ENCODE measurements at places on chromosomes 6 and 20. TPM values are rescaled to one million over a fixed set of nuclear protein-coding genes. Genes with fewer than 3 reads are reported as not detected.
A peak's percentile ranks its signal among the peaks of the same experiment; 100 is the strongest.

- no peaks in the 10 kb centered on the region for H3K27me3 ChIP-seq
- H3K4me3 ChIP-seq, result no peak overlapping the region
- no peak overlapping the region for H3K27ac ChIP-seq
- H3K36me3 ChIP-seq, result no peaks in the 10 kb centered on the region
- H3K4me1 ChIP-seq, result no peaks in the 10 kb centered on the region
Measured at GRCh38 chr6:101876431-101876830, 482.9 kb downstream of the GRIK2 start.

DNA sequence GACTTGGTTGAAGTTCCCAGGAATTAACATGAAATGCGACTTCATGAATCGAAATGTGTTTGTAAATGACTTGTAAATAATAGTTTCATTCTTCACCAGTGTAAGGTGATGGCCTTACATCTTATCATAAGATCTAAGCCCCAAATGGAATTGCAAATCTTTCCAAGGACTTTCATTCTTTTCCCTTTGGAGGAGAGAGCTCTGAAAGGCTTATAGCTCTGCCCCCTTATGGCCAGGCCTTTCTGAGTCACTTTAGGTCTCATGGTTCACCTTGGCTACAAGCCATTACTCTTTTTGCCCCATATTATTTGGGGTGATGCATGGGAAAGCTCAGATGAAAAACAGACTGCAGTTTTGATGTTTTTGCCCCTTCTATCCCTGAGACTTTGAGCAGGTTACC is 209.1 kb upstream of the BMP2 start:
- H3K27ac ChIP-seq, result no peak overlapping the region
- no peaks in the 10 kb centered on the region for H3K36me3 ChIP-seq
- H3K4me3 ChIP-seq, result no peak overlapping the region

SAMD3 gene
- 3.1 TPM for total RNA-seq

DNA sequence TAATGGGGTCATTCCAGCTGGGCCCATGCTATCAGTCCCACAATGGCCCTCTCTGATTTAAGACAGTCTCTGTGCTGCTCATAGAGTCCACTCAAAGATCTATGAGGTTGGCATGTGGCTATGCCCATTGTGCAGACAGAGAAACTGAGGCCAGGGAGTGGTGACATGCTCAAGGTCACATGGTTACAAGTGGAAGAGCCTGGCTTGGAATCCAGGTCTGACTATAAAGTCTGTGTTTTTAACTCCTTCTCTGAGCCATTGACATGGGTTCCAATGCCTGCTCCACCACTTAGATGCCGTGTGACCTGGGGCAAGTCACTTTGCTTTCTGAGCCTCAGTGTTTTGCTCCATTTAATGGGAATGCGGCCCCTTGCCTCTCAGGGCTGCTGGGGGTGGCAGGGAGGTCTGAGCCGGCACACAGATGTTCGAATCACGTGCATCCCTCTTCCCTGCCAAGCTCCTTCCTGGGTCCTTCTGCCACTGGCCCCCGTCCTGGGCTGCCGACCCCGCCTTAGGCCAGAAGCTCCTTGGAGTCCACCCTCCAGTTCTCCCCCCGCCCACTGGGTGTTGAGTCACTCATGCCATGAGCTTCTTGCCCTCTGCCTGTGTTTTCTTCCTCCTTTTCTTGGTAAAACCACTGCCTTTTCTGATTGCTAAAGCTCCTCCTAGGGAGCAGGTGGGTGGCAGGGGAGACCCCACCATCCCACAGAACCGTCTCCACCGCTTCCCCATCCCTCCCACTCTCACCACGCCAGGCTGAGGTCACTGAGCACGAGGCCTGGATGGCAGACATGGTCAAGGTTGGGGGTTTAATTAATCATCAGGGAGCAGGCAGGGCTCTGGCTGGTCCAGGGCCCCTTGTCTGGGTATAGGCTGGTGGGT is 35.7 kb downstream of the CEBPB start:
- H3K36me3 ChIP-seq, result no peaks in the 10 kb centered on the region
- peak overlapping the region; percentile 47 for H3K4me3 ChIP-seq
- H3K27ac ChIP-seq, result peak overlapping the region; percentile 92
- H3K4me1 ChIP-seq, result peaks cover 42% of the 10 kb centered on the region
- H3K27me3 ChIP-seq, result no peaks in the 10 kb centered on the region
- DNase-seq, result no peak

DNA sequence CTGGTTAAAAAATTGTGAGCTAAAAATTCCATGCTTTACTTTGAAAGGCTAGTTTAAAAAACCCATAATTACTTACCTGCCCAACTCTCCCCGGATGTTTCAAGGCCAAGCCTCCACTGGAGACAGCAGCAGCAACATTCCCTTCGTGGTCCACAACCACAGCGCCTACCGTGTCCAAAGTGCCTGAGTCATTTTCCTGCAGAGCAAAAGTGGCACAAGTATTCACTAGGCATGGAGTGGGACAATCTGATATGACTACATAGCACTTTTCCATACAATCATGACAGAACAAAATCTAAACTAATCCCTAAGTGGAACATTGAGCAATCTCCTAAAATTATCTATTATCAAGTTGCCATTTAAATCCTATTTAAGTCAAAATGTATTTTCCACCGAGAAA is 104.8 kb downstream of the TASP1 start:
- H3K4me1 ChIP-seq, result no peaks in the 10 kb centered on the region
- H3K4me3 ChIP-seq, result no peak overlapping the region
- H3K36me3 ChIP-seq, result no peaks in the 10 kb centered on the region

GRCh38 chr6:157034436-157035230 is 257.5 kb downstream of the ARID1B start:
- H3K4me3 ChIP-seq, result peak overlapping the region; percentile 65
- H3K27ac ChIP-seq, result peak overlapping the region; percentile 40
- H3K36me3 ChIP-seq, result no peaks in the 10 kb centered on the region
- H3K4me1 ChIP-seq, result peaks cover 25% of the 10 kb centered on the region
- DNase-seq, result no peak

- H3K36me3 ChIP-seq, result no peaks in the 10 kb centered on the region
- H3K27me3 ChIP-seq, result peaks cover 2% of the 10 kb centered on the region
- no peak overlapping the region for H3K27ac ChIP-seq
- DNase-seq, result no peak
Measured at GRCh38 chr6:167094436-167094819, 28.5 kb upstream of the CCR6 start.

DNA sequence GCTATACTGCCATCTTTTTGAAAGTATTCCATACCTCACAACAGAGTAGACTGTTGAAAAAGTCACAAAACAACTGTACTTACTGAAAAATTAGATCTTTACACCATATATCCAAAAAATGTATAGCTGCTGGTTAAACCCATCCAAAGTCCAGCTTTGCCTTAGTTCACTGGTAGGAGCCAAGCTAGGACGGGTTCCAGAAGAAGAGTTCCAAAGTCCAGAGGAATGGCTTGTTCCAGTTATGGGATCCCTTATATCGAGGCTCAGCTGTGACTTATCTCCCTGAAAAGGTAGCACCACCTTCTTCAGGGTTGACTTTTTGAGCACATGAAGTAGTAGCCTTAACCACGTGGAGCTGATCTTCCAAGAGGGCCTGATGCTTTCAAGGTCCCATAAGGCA is 236.3 kb upstream of the FLRT3 start:
- no peak for DNase-seq
- no peaks in the 10 kb centered on the region for H3K27me3 ChIP-seq
- H3K4me1 ChIP-seq, result no peaks in the 10 kb centered on the region
- no peak overlapping the region for H3K27ac ChIP-seq

LGSN gene
- not detected for total RNA-seq

CTAGE9 gene
- total RNA-seq, result not detected

DNA sequence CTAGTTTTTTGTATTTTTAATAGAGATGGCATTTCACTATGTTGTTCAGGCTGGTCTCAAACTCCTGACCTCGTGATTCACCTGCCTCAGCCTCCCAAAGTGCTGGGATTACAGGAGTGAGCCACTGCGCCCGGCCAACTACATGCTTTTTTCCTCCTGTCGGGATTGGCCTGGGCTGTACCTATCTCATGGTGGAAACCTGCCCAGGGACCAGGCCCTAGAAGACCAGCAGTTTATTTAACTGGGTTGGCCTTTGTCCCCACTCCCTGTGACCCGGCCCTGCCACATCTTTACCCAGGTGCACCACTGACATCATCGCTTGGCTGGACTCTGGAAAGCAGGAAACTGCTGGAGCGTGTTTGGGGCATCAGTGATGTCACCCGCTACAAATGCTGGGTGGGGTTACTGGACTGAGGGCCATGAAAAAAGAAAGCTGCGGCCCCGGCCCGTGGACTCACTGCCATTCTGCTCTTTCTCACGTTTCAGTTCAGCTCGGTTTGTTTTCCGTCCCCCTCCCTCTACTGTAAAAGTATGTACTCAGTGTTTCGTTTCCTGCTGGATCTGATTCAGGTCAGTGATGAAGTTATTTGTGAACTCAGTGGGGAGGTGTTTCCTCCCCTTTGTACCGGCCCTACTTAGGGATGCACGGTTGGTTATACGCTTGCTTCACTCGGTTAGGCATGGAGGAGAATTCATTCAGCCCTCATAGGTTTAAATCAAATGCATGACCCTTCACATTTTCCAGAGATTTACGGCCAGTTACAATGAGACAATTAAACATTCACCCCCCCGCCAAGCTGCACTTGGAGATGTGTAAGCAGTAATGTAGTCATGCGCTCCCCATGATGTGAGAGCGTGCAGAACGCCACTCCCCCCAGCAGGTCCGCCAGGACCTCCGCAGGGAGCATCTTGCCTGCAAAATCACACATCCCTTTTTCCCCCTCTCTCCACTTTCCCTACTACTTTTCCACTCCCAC is 179.3 kb downstream of the MTHFD1L start:
- H3K27me3 ChIP-seq, result no peaks in the 10 kb centered on the region
- no peak for DNase-seq
- H3K36me3 ChIP-seq, result peaks cover 38% of the 10 kb centered on the region
- no peak overlapping the region for H3K27ac ChIP-seq

DNA sequence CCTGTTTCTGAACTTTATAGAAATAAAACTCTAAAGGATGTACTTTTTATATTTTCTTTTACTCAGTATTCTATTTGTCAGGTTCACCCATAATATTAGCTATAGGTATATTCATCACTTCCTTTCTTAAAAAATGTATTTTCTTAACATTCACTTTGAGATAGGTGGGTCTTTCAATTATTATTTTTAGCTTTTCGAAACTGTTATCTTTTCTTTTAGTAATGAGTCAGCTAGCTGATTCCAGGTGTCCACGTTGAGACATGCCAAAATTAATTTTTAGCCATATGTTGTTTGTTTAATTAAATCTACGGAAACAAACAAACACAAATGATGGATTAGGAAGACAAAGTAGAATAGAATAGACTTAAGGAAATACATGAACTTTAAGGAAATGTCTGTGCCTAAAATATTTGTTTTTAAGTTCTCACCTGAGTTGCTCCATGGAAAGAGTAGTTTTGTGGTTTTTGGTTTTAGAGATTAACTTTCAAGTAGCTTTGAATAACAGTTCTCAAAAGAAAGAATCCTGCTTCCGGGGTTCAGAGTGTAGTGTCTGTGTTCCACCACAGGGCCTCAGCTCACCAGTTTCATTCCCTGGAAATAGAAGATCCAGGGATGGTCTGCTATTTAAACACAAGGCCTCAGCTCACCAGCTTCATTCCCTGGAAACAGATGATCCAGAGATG is 435.0 kb downstream of the HAO1 start:
- no peaks in the 10 kb centered on the region for H3K36me3 ChIP-seq
- H3K27me3 ChIP-seq, result no peaks in the 10 kb centered on the region
- DNase-seq, result no peak
- no peaks in the 10 kb centered on the region for H3K4me1 ChIP-seq
- no peak overlapping the region for H3K27ac ChIP-seq
- no peak overlapping the region for H3K4me3 ChIP-seq

Data from activated T-helper 1 cell treated with anti-CD3 and anti-CD28 coated beads, Interleukin-12 subunit alpha, Interleukin-12 subunit beta, Interleukin-2, Interleukin-4 antibody, amounts not matched to agents 30 ng/mL and 10 ng/mL and 1 ng/mL, durations not matched to agents 14 hours and 24 hours and 36 hours (primary cell).